ENCODE measurements at places on chromosomes 2 and 18.

- ATAC-seq = no peak
Measured at GRCh38 chr18:73688851-73689711, 458.6 kb downstream of the FBXO15 start.

GRCh38 chr2:236415684-236416444, 151.7 kb upstream of the ASB18 start:
- ATAC-seq = no peak

DNA sequence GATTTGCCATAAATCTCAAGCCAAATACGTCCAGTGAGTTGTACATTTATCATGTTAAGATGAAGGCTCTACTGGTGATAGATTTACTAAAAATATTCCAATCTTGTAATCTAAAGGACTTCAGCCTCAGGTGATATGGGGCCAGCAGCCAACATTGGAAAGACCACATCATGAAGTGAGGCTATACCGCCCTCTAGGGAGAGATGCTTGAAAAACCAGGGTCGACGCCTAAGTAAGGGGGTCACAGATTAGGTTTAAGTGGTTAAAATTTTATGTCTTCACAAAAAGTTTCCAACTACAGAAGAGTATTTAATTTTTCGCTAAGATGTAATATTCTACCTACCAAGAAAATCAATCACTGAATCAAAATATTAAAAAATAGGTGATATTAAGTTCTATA, 33.3 kb downstream of the DOCK10 start:
- ATAC-seq = no peak

- no peak for ATAC-seq
Measured at GRCh38 chr2:174597345-174598047, at the start of gene WIPF1. Gene WIPF1, minus strand, starts transcription at chr2:174597804. Its CDS starts 12,231 bp downstream, at chr2:174585573.

DNA sequence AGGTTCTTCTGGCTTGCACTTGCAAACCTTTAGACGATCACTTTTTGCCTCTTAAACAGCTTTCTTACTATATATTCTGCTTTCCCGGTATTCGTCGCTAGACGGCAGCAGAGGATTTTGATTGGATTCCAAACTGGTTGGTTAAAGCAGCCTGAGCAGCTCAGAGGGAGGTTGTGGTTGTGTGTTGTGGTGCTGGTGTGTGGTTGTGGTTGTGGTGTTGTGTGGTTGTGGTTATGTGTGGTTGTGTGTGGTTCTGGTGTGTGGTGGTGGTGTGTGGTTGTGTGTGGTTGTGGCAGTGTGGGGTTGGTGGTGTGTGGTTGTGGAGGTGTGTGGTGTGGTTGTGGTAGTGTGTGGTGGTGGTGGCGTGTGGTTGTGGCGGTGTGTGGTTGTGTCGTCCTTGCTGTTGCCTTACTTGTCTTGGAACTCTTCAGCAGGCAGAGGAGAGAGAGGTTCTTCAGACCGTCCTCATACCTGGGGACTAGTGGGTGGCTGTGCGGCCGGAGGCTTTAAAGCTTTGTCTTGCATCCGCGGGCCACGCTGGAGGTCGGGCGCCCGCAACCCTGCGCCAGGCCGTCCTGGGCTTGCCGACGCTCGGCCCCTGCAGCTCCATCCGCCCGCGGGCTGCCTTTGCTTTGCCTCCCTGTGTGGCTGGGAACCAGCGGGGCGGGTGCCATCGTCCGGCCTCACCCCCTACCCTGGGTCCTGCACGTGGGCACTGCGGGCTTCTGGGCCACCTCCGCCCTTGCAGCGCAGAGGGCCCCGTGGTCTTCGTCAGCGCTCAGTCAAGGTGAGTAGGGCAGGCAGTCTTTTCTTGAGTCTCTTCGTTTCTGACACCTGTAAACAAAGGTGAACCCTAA, 190.8 kb downstream of the ARHGAP28 start:
- peak; percentile 20 for ATAC-seq

- no peak for ATAC-seq
Measured at GRCh38 chr2:47483191-47483590, 80.2 kb downstream of the MSH2 start.

DNA sequence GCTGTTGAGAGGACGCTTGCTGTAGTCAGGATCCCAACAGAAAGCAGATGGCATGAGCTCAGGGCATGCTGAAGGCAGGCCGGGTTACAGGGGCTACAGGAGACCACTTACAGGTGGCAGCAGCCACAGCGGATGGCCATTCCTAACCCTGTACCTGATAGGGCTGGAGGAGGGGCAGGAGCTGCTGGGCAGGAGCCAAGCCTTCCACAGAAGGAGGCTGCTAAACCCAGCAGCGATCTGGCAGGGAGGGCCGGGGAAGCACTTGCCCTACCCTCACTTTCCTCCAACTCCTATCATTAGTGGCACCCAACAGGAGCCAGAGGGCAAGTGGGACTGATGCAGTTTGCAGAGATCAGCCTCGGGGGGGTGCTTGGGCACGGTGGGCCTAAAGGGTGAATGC, 2.0 kb downstream of the ASB18 start:
- ATAC-seq = no peak

DNA sequence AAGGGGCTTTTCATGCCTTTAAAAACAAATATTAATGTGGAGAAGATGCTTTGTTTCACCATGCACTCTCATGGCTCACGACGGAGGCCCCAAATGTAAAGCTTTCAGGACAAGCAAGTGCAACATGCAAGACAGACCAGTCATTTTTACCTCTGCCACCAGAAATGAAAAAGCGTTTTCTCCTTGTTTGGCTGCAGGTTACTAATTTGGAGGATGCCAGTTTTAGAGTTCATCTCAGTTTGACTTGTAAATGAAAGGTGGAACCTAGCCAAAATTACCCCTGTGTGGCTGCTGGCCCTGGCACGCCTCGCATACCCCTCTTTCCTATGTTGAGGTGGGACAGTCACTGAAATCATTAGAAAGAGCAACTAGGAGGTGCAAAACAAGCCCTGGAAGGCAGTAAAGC, 138.6 kb downstream of the BCL2 start:
- no peak for ATAC-seq

- no peak for ATAC-seq
Measured at GRCh38 chr2:39153312-39153711, 32.5 kb upstream of the SOS1 start.

GRCh38 chr2:223943561-223944008, 1.6 kb downstream of the WDFY1 start:
- ATAC-seq = no peak

- no peak for ATAC-seq
Measured at GRCh38 chr2:1226766-1227165, 186.5 kb upstream of the TPO start.

- no peak for ATAC-seq
Measured at GRCh38 chr2:75087736-75088135, 111.6 kb downstream of the TACR1 start.

- no peak for ATAC-seq
Measured at GRCh38 chr2:132366421-132367180, 50.0 kb upstream of the GPR39 start.

- ATAC-seq = no peak
Measured at GRCh38 chr2:241890524-241891235, 21.2 kb downstream of the RTP5 start.

DNA sequence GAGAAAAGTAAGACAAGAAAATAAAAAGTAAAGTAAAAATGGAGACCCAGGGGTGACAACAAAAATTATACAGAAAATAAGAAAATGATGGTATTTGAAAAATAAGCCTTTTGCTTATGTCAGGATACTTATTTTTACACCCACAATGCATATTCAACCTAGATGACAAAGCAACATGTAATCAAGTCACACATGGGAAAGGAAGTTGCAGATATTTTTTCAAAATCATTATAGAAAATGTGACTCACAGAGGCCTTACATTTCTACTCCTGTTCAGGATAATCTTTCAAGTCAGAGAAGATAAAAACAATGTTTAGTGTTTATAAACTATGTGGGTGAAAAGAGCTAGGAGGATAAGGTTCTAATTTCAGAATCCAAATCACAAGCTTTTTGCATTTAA, 275.3 kb upstream of the UBE2E3 start:
- no peak for ATAC-seq

DNA sequence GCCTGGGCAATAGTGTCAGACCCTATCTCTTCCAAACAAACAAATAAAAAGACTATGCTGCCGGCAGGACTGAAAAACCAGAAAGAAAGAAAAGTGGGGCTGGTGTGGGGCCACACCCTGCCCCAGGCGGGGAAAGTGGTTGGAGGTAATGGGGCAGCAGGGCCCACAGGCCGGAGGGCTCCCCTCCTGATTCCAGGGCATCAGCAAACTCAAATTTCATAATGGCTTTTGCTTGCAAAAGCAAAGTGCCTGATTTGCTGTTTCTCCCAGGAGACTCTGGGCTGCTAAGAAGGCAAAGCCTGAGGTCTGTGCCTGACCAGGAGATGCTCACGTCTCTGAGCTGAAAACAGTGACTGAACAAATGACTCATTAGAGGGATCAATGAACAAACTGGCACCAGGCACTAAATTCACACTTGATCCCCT, 121.9 kb downstream of the HDAC4 start:
- ATAC-seq = peak; percentile 16

DNA sequence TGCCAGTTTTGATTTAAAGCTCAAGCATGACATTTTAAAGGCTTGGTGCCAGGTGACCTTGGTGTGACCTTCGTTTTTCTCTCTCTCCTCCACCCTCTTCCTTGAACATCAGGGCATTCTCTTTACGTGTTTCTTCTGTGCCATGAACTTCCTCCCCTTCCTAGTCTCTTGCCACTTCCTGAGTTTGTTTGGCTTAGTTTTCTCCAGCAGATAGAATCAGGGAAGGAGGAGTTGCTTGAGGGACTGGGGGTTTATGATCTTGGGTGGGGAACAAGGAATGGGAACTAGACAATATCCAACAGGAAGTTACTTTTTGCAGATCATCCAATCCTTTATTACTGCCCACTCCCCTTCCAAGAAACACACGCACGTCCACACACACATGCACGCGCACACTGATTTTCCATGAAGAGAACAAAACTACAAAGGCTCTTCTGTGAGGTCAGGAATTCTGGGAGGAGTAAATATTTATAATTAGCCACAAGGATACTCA, 210.6 kb upstream of the EPAS1 start:
- ATAC-seq = peak; percentile 25

DNA sequence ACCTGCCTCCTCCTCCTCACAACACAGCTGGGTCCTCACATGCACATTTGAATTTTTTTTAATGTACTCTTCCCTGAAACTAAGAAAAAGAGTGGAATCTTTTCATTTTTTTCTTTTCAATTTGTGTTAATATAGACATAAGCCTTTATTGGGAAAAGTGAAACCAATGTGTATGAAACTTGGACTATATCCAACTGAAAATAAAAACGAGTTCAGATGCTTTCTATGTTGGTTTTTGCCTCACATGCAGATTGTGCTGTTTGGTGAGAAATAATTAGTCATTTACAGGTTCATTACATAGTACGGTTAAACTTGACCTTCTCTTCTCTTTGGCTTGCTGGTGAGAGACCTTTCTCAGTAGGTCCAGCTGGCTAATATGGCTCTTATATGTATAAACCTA, 515.2 kb upstream of the FANCL start:
- no peak for ATAC-seq

DNA sequence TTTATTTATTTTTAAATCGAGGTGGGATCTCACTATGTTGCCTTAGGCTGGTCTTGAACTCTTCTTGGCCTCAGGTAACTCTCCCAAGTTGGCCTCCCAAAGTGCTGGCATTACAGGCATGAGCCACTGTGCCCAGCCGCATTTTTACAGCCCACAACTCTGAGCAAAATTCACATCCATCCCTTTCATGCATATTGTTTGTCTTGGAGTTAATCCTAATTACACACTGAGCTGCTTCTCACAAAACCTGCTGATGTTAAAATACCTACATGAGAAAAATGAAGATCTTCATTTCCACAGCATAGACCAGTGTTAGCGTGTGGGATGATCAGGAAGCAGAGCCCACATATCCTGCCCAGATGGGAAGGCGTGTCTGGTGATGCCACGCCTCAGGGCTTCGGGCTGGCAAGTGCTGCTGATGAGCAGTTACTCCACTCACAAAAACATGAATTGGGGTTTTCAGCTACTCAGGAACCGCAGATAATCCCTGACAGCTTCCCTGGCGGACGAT, 14.6 kb downstream of the ITGB1BP1 start:
- no peak for ATAC-seq

- peak; percentile 32 for ATAC-seq
Measured at GRCh38 chr2:9152975-9153642, 53.5 kb upstream of the ASAP2 start.

- ATAC-seq = peak; percentile 23
Measured at GRCh38 chr2:109162999-109163398, 34.0 kb downstream of the SH3RF3 start.

DNA sequence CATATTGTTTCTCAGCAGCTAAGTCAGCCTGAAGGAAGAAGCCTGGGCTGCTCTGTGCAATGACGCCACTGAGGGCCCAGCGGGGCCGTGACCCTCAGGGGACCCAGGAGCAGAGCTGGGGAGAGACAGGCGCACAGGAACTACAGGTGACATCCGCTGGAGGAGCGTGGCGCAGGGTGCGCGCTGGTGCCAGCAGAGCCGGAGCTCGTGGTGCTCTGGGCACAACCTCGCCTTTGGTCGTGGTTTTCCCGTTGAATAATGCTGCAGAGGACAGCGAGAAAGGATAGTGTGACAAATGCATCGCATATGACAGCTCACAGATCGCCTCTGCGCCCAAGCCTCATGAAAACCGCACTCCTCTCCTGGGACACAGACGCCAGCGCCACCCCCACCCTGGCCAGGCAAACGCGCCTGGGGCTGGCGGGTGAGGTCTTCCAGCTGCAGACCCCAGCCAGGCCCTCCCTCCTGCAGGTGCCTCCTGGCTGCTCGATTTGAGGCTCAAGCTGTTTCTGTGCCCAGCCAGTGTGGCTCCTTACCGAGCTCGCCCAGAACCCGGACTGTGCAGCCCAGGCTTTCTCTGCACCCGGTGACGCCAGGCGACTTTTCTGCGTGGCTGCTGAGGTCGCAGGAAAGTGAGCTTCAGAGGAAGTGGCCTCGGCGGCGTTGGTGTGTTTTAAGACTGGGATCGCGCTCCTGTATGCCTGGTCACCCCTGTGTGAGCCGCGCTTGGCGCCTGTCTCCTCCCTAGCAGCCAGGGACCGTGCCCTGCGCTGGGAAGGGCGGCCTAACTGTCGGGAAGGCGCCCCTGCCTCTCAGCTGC, 583.1 kb upstream of the HS6ST1 start:
- ATAC-seq = no peak

- ATAC-seq = no peak
Measured at GRCh38 chr2:233992513-233993217, 57.8 kb upstream of the SPP2 start.

- ATAC-seq = no peak
Measured at GRCh38 chr2:23550553-23550952, 165.6 kb downstream of the KLHL29 start.

- no peak for ATAC-seq
Measured at GRCh38 chr18:42045346-42045745, 90.3 kb downstream of the PIK3C3 start.

GRCh38 chr2:207492461-207492860, 37.3 kb upstream of the CREB1 start:
- no peak for ATAC-seq

- no peak for ATAC-seq
Measured at GRCh38 chr2:189171956-189172609, 7.5 kb downstream of the COL5A2 start.

GRCh38 chr2:126543081-126543480, 112.9 kb upstream of the GYPC start:
- ATAC-seq = no peak

Data from gastroesophageal sphincter (tissue), 4 donors.